Suppressor macrophage (primary cell): ENCODE measurements at places on chromosomes 4 and X.

GRCh38 chrX:105803891-105804290 lies 18.4 kb upstream of the NRK start:
- no peak for DNase-seq

DNA sequence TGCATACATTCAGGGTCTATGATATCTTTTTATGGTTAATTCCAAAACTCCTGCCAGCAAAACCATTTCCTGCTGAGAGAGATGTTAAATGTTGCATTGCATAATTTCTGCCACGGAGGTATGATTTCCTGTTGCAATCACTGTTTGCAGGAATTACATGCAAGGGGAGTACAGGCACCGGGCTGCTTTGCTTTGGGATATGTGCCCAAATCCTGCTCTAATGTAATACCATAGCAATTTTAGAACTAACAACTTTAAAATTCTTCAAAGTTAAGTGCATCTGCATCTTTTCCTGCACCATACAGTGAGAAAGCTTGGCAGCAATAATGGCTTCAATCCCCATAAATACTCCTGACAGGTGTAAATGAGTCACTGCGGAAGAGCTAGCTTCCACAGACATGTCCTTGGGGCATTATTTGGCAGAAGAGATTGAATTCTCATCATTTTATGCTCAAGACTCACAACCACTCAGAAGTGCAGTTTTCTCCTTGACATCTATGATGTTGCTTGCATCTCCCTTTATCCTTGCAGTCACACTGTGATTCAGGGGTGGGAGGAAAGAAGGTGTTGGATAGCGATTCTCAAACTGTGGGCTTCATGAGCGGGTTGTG lies 29.6 kb downstream of the TRIM2 start:
- DNase-seq: no peak

DNA sequence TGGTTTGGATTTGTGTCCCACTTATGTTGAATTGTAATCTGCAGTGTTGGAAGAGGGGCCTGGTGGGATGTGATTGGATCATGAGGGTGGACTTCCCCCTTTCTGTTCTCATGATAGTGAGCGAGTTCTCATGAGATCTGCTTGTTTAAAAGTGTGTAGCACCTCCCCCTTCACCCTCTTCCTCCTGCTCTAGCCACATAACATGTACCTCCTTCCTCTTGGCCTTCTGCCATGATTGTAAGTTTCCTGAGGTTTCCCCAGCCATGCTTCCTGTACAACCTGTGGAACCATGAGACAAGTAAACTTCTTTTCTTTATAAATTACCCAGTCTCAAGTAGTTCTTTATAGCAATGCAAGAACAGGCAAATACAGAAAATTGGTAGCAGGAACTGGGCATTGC lies 138.7 kb downstream of the INPP4B start:
- peak; percentile 21 for DNase-seq

DNA sequence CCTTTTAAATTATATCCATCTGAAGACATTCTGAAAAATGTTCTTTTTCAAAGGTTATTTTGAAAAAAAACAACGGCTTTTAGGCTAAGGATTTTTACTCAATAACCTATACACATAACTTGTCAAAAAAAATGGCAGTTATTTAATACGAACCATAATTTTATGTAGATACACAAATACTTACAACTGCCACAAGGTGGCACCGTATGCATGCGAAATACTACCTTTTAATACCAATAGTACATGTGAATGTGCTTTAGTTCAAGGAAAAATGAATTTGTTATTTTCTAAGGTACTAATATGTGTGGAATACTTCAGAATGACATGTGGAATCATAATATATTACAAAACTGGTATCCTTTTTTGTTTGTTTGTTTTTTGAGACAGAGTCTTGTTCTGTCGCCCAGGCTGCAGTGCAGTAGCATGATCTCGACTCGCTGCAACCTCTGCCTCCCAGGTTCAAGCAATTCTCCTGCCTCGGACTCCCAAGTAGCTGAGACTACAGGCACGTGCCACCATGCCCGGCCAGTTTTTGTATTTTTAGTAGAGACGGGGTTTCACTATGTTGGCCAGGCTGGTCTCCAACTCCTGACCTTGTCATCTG lies 4.6 kb upstream of the MAD2L1 start:
- DNase-seq: peak; percentile 52

DNA sequence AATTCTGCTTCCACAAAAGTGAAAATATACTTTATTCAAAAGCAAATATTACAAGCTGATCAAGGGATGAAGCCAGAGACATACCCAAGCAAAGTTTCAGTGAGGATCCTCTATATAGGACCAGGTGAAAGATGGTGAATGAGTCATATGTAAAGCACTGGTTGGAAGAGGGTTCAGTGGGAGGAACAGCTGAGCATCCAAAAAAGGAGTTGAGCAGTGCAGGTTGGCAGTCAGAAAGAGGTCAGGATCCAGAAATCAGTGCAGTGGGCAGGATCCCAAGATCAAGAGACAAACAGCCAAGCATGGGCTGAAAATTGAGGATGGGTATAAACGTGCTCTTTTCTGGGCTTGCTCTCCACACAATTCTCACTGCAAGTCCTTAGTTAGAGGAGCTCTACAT lies 30.3 kb downstream of the OTC start:
- DNase-seq: no peak

DNA sequence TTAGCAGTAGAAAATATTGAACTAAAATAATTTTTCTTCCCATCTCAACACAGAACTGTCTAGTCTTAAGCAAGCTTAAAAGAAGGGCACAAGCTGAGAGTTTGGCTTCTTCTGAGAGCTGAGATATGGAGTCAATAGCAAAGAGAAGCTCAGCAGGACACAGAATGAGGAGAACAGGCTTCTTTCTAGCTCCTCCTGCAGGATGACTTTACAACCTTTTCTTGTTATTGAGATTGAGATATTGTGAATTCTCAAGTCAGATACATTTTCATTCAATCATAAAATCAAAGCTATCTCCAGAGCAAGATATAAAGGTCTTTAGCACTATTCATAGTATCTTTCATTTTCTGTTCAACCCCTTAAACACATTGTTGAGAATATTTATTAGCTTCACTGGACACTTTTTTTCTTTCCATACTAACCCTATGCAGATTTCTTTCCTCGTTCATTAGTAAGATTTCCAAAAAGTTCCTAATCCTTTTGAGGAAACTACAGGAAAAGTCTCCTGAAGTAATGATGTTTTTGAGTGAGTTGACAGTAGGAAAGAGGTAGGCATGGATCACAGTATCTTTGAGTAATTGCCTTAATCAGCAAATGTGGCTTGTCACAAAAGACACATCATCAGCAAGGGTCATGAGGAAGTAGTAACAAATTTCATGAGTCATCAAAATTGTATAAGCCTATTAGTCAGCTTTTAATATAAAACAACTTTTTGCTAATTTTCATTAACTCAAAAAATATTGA lies 17.8 kb upstream of the CXCL3 start:
- DNase-seq: peak; percentile 81
